ENCODE measurements at places on chromosomes 1 and 21. TPM values are rescaled to one million over a fixed set of nuclear protein-coding genes. Genes with fewer than 3 reads are reported as not detected.

- DNase-seq = no peak
These were observed 12.6 kb downstream of the LAX1 start for GRCh38 chr1:203777596-203777995.

PRAMEF25 gene
- not detected for total RNA-seq

OR10J1 gene
- total RNA-seq = not detected

CR1 gene
- total RNA-seq = not detected

DNA sequence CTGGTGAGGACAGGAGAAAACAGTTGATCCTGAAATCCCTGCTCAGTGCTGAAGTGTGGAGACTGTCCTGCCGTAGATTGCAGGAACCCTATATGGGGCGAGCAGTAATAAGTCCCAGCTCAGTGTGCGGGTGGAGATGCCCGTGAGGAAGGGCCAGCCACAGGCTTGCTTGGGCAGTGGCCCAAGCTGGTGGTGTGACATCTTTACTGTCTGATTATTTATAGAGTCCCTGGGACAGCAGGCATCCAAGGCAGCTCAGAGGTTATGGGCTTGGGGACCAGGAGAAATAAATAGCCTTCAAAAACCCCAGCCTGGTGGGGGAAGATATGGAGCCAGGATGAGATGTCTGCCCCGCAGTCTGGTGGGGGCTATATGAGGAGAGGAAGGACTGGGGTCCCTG is 170.7 kb upstream of the POU3F1 start:
- DNase-seq = no peak

GRCh38 chr1:202286622-202287097 is 55.1 kb downstream of the UBE2T start:
- DNase-seq = no peak

DNA sequence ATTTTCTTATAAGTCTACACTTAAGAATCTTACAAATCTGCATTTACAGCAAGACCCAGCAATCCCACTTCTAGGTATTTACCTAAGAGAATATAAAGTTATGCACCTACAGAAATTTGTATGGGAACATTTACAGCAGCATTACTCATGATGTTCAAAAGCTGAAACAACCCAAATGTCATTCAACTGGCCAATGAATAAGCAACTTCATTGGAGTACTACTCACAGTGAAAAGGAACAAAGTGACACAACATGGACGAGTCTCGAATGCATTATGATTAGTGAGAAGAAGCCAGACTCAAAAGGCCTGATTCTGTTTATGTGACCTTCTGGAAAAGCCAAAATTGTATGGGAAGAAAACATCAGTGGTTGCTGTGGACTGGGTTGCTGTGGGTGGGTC is 116.9 kb downstream of the CAMTA1 start:
- DNase-seq = no peak

COL8A2 gene
- 1.2 TPM for total RNA-seq

GRCh38 chr1:169371404-169371803 is 3.4 kb downstream of the BLZF1 start:
- no peak for DNase-seq

CAPN8 gene
- total RNA-seq = 0.28 TPM

GRCh38 chr1:226660410-226661182 is 78.5 kb downstream of the ITPKB start:
- DNase-seq = no peak

CLSTN1 gene
- 143 TPM for total RNA-seq

DNA sequence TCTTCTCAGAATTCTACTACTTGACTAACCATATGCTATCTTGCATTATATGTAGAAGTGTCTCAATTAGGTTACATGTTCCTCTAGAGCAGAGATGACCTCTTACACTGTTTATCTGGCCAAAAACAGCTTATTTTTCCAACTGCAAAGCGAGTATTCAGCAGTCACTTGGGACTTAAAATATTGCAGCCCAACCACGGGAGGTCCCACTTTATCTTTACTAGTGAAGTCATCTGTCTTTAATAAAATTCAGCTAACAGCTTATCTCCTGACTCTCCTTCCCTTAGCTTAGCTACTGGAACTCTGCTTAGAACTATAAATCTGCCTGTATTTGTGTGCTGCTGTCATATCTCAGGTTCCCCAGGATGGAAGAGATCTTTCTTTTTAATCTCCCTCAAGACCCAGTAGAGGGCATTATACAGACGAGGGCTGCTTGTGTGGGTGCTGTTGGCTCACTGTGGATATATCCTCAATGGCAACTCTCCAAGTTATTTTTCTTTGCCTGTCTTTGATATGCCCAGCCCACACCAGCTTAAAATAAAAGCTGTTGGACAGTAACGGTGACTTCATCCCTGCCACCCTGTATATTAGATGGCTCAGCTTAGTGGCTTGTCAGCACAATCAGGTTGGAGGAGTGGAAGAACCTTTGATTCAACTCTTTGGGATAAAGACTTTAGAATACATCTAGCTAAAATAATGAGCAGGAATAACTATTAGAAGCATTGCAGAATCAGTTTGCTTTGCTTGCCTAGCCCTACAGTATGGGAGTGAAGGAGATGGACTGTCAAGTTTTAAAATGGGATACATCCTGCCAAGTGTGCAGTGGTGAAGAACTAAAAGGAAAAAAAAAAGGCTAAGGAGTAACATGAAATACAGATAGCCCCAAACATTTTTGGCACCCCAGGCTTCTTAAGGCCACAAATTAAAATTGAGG is 9.6 kb downstream of the ENSA start:
- DNase-seq = no peak

DNA sequence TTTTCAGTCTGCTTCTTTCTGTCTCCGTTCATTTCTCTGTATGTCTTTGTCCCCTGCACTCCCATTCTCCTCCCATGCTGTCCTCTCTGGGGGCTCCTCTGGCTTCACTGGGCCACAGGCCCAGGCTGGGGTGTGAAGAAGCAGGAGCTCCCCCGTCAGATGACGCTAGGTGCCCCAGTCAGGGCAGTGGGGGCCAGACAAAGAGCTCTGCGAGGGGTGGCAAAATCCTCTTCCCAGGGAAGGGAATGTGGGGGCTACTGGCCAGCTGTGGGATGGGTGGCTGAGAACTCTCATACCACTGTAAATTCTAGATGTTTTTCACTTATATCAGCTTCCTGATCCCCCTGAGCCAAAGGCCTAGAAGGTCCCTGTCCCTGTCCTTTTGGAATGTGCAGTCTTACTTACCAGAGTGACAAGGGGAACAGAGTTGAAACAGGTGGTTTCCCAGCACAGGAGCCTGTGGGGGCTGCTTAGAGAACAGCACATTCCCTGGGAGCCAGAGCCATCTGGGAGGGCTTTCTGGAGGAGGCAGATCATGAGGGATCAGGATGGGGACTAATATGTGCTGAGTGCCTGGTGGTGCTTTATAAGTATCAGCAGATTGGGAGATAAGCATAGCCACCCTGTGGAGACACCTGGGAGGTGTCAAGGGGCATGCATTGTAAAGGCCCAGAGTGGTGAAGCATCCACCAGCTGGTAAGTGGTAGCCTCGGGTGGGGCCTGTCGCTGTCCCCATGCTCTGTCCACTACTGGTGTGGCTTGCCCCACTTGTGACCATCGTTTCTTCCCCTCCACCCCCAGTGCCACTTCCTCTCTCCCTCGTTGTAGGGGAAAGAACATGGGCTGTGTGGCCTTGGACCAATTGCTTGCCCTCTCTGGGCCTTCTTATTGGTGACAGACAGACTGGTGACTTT is 10.1 kb upstream of the PADI1 start:
- no peak for DNase-seq

DNA sequence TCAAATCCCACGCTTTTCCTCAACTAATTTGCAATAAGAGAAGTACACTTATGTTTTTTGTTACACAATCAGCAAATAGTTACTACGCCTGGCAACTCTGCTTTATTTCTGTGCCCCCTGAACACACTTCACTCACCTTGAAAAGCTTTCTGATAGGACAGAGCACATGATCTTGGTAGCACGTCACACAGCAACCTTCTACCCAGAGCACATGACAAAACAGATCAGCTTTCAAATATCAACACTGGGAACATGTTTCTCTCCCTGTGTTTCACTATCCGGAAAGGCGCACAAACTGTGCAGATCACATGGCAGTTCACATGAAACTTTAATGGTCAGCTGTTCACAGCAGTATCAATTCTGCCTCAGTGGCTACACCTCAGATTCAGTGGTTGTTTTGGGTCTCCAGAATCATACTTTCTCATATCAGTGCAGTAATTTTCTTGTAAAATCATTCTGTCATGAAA is 2.2 kb downstream of the SLC19A2 start:
- DNase-seq = no peak

DNA sequence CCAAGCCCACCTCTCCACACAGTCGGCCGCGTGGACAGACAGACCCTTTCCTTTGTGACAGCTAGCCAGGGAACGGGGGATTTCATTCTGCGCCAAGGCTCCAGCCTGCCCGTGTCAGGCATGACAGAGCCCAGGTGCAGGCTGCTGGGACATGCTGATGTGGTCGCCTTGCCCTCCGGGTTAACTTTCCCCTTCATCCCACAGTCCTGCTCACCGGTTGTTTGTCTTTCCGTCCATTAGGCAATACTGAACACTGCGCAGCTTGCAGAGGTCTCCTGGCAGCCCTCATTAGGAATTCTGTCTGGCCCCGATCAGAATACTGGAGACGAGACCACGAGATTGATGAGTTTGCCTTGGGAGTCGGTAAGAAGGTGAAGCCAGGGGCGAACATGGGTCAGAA is 62.8 kb downstream of the SPSB1 start:
- DNase-seq = no peak

GRCh38 chr1:183318433-183318832 is 99.7 kb downstream of the NMNAT2 start:
- DNase-seq = peak; percentile 27

GRCh38 chr1:61699911-61700851 is 24.8 kb downstream of the TM2D1 start:
- DNase-seq = no peak

DNA sequence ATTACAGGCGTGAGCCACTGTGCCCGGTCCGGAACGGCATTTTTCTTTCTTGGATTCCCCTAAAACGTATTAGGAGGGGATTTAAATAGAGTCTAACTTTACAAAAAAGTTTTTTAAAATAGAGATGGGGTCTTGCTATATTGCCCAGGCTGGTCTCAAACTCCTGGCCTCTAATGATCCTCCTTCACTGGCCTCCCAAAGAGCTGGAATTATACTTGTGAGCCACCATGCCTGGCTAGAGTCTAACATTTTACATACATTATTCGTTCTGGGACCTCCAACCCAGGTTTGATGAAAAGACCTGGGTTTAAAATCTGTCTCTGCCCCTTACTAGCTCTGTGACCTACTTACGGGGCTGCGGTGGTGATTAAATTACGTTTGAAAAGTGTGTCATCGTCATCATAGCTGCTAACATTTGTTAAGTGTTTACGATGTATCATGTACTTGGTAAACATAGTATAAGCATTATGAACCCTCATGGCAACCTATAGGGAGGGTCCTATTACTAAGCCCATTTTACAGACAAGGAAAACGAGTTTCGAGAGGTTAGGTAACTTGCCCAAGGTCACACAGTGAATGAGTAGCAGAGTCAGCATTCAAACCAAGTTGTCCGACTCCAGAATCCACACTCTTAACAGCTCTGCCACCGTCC is 24.5 kb downstream of the PLEKHM2 start:
- no peak for DNase-seq

RNU1-1 gene
- total RNA-seq = 1,290 TPM

KCND3 gene
- total RNA-seq = not detected

RPTN gene
- total RNA-seq = not detected

- DNase-seq = no peak
These were observed 15.3 kb downstream of the SYF2 start for GRCh38 chr1:25217015-25217414.

PPFIA4 gene
- 1.9 TPM for total RNA-seq

- DNase-seq = no peak
These were observed 44.2 kb upstream of the LAPTM5 start for GRCh38 chr1:30801771-30802198.

VTCN1 gene
- not detected for total RNA-seq

DNA sequence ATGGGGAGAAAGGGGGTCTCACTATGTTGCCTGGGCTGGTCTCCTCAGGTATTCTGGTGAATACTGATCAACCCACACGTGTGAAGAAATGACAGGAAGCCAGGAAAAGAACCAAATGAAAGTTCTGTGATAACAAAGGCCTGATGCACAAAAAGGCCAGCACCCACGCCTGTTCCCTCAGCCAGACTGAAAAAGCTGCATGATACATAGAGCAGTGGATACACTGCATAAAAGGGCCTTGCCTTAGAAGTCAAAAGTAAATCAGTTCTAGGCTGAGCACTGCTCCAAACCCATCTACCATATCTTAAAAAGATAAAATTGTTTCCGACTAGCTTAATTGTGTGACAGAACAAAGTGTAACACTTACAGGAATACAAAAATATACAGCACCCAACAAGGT is 36.9 kb upstream of the PSMG1 start:
- DNase-seq = no peak

DNA sequence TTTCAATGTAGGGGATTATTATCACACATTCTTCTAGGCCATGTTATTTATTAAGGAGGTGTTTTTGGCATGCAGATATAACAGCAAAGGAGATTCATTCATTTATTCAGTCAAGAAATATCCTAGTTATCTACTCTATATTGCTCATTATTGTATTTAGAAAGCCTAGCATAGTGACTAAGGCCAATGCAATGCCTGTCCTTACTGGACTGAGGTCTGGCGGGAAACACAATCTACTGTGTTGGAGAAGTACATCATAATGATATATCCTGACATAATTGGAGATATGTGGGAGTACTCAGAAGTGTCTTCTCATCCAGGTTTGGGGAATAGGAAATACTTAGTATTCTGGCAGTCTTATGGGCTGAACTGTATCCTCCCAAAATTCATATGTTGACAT is 421.5 kb upstream of the USP24 start:
- DNase-seq = no peak

CD2 gene
- 0.10 TPM for total RNA-seq

GJC2 gene
- total RNA-seq = 2.4 TPM

AMY1A gene
- total RNA-seq = not detected

PLPPR5 gene
- not detected for total RNA-seq

- DNase-seq = no peak
These were observed 14.0 kb upstream of the L1TD1 start for GRCh38 chr1:62180639-62181038.

FLG2 gene
- not detected for total RNA-seq

PTPRU gene
- 0.72 TPM for total RNA-seq

LRRC3 gene
- total RNA-seq = 3.3 TPM

GRCh38 chr1:94401206-94401605 is 17.0 kb upstream of the ABCD3 start:
- DNase-seq = no peak

CDC20 gene
- total RNA-seq = 215 TPM

GRCh38 chr1:24199291-24199900 is 12.3 kb upstream of the IFNLR1 start:
- peak; percentile 52 for DNase-seq

HMCN1 gene
- 0.23 TPM for total RNA-seq

DNA sequence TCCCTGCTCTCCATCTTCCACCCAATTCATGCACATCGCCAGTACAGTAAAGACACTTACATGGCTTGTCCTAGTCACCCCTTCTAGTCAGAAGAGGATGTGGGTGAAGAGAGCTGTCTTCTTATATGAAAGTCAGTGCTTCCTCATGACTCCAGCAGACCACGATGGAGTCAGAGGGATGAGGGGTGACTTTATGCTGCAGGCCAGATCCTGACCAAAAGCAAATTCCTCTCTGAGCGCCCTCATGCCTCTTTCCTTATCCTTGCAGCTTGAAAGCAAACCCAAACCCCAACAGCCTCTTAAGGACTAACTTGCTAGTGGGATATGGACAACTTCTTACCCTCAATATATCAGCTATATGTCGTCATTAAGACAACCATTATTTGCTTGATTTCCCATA is 348.2 kb upstream of the DUSP10 start:
- DNase-seq = no peak

- no peak for DNase-seq
These were observed 10.5 kb upstream of the TNFRSF25 start for GRCh38 chr1:6476483-6476882.

Data from Panc1 (cell line).